Stimulated activated CD8-positive, alpha-beta memory T cell treated with anti-CD3 and anti-CD28 coated beads, Interleukin-4, amount 100 ng/mL, for 48 hours (primary cell): ENCODE measurements at places on chromosomes 3 and 15.

- no peak for DNase-seq
Observed at GRCh38 chr3:55978953-55979352, 489.3 kb downstream of the ERC2 start.

DNA sequence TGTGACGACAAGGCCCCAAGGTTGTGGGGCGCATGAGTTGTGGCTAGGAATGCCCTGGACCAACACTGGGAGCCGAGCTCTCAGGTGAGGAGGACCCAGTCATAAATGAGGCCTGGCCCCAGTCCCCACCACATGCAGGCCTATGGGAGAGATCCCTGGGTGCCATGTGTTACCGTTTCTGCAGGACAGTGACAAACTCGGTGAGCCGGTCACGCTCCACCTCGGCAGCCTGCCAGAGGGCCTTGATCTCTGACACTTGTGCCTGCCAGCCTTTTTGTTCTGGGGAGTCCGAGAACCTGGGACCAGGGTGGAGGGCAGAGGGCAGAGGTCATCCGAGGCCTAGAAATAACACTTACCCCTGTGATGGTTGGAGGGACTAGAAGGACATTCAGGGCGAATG is 27.7 kb upstream of the HHATL start:
- peak; percentile 6 for DNase-seq

DNA sequence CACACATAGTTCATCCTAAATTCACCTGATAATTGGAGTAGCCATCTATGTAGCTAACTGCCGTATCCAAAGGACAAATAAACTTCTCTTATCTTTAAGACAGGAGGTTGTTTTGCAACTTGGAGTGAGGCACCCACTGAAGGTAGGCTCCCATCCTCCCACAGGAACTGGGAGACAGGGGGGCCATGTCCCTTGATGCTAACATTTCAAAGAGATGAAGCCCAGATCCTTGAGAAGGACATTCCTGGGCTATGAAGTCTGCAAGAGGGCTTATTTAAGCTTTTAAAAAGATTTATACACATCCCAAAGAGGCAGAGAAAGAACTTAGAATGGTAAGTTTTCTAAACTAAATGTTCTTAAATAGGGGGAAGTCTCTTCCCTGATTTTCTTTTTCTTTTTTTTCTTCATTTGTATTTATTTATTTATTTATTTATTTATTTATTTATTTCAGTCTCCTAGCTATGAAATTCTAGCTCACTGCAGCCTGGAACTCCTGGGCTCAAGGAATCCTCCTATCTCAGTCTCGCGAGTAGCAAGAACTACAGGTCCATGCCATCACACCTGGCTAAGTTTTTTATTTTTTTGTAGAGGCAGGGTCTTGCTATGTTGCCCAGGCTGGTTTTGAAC is 12.8 kb upstream of the MOBP start:
- DNase-seq, result no peak

GRCh38 chr15:89412905-89413411 is 78.3 kb upstream of the POLG start:
- DNase-seq, result no peak

GRCh38 chr15:25810631-25811091 is 52.5 kb downstream of the ATP10A start:
- no peak for DNase-seq

- no peak for DNase-seq
Observed at GRCh38 chr3:132694991-132695390, 27.2 kb downstream of the NPHP3 start.

- DNase-seq, result no peak
Observed at GRCh38 chr3:124823206-124823605, 64.0 kb downstream of the ITGB5 start.

DNA sequence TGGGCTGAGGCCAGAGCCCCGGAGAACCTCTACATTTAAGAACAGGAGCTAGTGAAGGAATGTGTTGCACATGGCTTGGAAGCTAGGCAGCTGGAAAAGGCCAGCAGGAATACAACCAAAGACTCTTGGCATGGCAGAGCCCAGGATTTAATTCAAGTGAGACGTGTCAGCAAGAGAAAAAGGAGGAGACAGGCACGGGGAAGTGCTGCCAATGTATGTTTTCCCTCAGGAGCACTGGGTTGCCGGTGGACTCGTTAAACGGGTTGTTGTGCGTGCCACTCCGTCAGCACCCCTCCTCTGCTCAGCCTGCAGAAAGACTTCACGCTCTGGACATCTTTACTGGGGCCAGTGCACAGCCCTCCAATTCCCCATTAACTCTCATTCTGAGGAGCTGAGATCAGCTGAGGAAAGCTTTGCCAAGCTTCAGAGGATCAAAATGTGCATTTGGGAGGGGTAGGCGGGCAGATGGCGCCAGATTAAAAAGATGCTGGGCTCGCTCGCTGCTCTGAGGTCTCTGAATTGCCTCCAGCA is 103.7 kb downstream of the PDZRN3 start:
- DNase-seq, result no peak

DNA sequence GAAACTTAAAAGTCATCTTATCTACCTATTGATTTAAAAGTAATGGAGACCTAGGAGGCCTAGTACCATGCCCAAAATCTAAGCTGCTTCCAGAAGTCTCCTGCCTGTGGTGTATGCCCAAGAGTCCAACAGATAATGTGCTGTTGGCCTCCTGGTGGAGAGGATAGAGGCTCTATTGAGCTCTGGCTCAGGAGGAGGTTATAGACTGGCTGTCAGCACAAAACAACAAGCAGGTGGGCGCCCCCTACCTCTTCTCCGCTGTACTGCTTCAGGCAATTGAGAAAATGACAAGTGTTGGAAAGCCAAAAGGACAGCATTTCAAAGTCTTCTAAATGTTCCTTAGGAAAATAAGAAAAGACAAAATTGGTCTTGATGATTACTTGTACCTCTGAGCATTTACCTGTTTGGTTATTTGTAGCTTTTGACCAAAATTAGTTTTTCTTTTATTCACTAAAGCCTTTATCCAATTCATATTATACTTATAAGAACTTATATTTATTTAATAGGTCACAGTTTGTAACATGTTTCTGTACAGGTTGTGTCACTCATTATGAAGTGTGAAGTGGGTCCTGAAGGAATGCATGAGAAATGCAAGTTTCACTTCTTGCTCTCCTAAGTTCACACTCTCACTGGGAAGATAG is 17.2 kb upstream of the GNB5 start:
- peak; percentile 88 for DNase-seq

DNA sequence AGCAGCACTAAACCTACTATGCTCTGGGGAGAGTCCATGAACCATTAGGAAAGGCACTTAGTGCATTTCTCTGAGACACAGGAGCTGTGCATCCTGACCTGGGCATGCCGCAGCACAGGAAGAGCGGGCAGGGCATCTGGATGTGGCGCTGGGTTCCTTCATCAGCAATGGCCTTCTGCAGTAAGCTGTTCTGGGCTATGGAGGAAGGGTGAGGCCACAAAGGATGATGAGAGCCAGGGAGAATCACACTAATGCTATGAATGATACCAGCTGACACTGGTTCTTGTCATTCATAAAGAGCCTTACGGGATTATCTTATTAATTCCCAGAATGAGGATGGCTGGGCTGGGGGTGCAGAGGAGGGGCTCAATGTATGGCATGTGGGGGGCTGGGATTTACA is 12.7 kb upstream of the SCN10A start:
- no peak for DNase-seq
